Osteoblast (primary cell): ENCODE measurements at places on chromosomes 11 and 22. TPM values are rescaled to one million over a fixed set of nuclear protein-coding genes. Genes with fewer than 3 reads are reported as not detected.
A peak's percentile ranks its signal among the peaks of the same experiment; 100 is the strongest.

DNA sequence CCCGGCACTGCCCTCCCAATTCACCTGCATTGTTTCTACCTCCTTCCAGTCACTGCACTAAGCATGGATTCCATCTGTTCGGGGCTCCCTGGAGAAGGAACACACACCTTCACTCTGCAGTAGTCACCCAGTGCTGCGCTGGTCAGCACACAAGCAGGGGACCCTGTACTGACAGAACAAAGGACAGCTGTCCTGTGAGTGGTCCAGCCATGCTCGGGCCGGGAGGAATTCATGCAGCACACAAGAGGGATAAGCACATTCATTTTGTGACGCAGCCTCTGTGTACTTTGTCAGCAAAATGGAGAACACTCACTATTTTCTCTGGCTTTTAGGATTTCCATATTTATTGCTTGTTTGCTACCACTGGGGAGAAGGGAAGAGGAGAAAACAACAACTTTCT is 167.3 kb downstream of the NTM start:
- H3K36me3 ChIP-seq, result no peaks in the 10 kb centered on the region
- H3K27ac ChIP-seq, result no peak overlapping the region
- H3K27me3 ChIP-seq, result peaks cover 6% of the 10 kb centered on the region
- H3K4me1 ChIP-seq, result no peaks in the 10 kb centered on the region
- no peak overlapping the region for H3K4me3 ChIP-seq

GRCh38 chr11:79353706-79354105 is 87.1 kb downstream of the TENM4 start:
- DNase-seq, result no peak
- H3K4me3 ChIP-seq, result no peak overlapping the region
- no peak overlapping the region for H3K27ac ChIP-seq
- H3K36me3 ChIP-seq, result no peaks in the 10 kb centered on the region

DNA sequence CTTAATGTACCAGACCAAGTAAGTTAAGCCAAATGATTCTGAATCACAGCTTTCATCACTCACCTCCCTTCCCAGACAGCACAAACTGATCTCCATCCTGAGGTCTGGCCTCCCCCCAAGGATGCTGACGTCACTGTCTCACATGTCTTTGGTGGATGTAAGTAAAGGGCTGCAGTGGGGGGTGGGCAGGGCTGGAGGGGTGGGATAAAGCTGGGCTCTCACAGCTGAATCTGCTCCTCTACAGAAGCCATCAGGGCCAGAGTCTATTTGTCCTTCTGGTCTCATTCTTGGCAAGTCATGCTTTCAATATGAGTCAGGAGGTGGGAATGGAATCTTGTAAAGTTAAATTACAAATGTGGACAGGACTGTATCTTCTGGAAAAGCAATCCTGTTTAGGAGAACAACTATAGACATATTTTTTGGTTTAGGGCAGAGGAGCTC is 32.7 kb downstream of the P4HA3 start:
- peaks cover 46% of the 10 kb centered on the region for H3K4me1 ChIP-seq
- H3K4me3 ChIP-seq, result peak overlapping the region; percentile 35
- H3K36me3 ChIP-seq, result no peaks in the 10 kb centered on the region
- H3K27ac ChIP-seq, result peak overlapping the region; percentile 99
- H3K27me3 ChIP-seq, result no peaks in the 10 kb centered on the region
- peak; percentile 74 for DNase-seq

GRCh38 chr11:72985645-72986044 is 156.5 kb downstream of the FCHSD2 start:
- no peak overlapping the region for H3K4me3 ChIP-seq
- DNase-seq, result no peak
- H3K27me3 ChIP-seq, result no peaks in the 10 kb centered on the region

DNA sequence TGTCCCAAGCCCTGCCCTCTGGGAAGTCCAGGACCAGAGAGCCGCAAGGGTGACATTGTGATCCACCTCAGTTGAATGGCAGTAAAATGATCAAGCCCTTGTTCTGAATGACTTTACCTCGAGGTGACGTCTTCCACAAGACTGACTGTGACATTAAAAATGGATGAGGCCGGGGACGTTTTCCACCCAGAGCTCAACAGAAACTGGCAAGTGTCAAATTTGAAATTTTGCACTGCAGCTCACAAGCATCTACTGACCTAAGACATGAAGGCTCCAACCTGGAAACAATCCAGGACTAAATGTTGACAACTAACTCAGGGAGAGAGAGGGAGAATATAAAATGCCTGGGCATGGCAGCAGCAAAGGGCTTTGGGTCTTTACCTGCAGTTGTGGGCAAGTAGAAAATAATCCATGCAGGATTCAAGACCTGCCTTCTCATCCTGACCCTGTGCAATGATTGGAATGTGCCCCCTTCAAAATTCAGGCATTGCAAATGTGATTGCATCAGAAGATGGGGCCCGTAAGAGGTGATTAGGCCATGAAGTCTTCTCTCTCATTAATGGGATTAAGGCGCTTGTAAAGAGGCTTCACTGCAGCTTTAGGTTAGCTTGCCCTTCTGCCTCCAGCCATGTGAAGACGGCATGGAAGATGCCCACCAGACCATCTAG is 33.6 kb upstream of the CLMP start:
- H3K4me3 ChIP-seq, result no peak overlapping the region
- no peak for DNase-seq
- no peak overlapping the region for H3K27ac ChIP-seq
- no peaks in the 10 kb centered on the region for H3K36me3 ChIP-seq
- H3K4me1 ChIP-seq, result peaks cover 26% of the 10 kb centered on the region

DNA sequence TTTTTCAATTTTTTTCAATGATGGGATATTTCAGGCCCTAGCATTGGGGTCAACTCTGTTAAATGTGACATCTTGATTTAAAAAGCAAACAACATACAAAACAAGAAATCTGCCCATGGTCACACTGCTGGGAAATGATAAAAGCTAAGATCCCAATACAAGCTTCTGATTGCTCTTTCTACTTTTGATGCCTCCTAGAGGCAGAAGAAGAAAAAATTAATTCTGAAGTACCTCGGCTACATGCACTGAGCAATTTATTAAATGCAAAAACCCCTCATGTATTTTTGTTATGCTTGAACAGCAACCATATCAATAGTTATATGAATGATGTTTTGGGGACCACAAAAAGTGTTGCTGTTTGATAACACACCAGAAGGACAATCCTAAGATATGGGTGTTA is 342.1 kb upstream of the NARS2 start:
- no peak overlapping the region for H3K27ac ChIP-seq
- no peak for DNase-seq
- no peaks in the 10 kb centered on the region for H3K36me3 ChIP-seq
- no peak overlapping the region for H3K4me3 ChIP-seq

- no peaks in the 10 kb centered on the region for H3K36me3 ChIP-seq
- H3K4me1 ChIP-seq, result peaks cover 6% of the 10 kb centered on the region
- H3K4me3 ChIP-seq, result no peak overlapping the region
- peak; percentile 62 for DNase-seq
These were observed 14.0 kb upstream of the NRIP3 start for GRCh38 chr11:9017773-9018172.

GRCh38 chr22:42160251-42160650 is 29.6 kb upstream of the CYP2D6 start:
- peaks cover 3% of the 10 kb centered on the region for H3K36me3 ChIP-seq
- no peak overlapping the region for H3K4me3 ChIP-seq
- DNase-seq, result peak; percentile 54
- no peak overlapping the region for H3K27ac ChIP-seq
- H3K4me1 ChIP-seq, result no peaks in the 10 kb centered on the region
- no peaks in the 10 kb centered on the region for H3K27me3 ChIP-seq

DNA sequence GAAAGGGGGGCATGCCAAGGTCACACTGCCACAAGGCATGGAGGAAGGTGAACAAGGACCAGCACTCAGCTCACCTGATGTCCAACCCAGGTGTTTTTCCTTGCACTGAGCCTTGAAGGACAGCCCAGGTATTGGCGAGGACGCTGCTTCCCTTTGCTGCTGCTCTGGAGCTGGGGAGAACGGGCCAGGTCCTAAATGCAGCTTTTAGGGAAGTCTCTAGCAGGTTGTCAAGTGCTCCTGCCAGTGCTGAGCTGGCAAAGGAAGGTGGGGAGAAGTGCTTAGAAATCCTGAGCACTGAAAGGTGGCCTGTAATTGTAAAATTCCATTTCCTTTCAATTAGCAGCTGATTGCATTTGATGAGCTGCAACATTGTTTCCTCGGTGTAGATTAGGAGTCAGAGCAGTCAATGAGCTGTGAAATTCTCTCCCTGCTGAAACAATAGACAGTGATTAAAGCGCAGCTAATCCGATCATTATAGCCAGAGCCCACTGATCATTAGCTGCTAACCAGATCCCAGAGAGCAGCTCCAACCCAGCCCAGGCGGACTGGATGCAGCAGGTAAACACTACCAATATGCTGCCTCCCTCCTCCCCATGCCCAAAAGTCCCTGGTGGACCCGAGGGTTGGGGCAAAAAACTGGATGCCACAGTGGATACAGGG is 507.6 kb downstream of the INSC start:
- no peak for DNase-seq
- no peak overlapping the region for H3K4me3 ChIP-seq
- peaks cover 8% of the 10 kb centered on the region for H3K27me3 ChIP-seq
- no peaks in the 10 kb centered on the region for H3K36me3 ChIP-seq

Gene GGT5
- 7.2 and 16.2 TPM in 2 replicates for total RNA-seq

DNA sequence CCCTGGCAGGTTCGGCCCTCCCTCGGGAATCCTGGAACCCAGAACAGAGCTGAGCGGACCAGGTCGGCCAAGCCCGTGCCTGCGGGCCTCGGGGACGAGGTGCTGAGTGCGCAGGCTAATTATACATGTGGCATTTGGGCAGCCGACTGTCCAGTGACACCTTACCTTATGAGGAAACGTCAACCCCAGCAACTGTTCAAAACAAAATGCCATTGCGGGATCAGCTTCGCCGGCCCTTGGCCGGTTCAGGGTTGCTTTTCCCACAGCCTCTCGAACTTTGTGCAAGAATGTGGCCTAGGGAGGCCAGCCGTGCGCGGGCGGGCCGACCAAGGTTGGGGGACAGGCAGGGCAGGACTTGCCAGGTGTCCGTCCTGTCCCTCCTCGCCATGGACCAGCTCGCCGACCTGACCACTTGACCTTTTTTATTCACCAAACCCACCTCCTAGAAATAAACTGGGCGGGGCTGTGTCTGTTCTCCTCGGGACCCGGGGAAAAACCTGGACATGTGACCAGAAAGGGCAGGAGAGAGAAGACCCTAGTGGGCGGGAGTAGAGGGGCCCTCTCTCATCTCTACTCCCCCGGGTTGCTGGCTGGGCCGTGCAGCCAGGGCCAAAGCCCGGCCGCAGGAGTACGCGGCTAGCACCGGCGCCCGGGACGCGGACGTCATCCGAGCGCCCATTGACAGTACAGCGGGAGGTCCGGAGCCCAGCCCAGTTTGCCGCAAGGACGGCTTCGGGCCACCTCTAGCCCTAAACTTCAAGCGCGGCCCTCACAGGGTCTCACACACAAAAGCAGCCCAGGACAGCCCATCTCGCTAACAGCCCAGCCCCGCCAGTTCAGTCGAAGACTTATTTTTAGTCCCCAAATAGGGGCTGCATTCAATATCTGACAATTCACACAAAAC is 134.3 kb upstream of the C11orf58 start:
- peaks cover 40% of the 10 kb centered on the region for H3K27me3 ChIP-seq
- H3K4me3 ChIP-seq, result peak overlapping the region; percentile 79
- peak; percentile 91 for DNase-seq
- H3K27ac ChIP-seq, result peak overlapping the region; percentile 12
- peaks cover 10% of the 10 kb centered on the region for H3K4me1 ChIP-seq

GRCh38 chr11:123753110-123753509 is 1.2 kb downstream of the OR6X1 start:
- H3K27me3 ChIP-seq, result no peaks in the 10 kb centered on the region
- no peak overlapping the region for H3K27ac ChIP-seq
- H3K4me1 ChIP-seq, result no peaks in the 10 kb centered on the region
- no peak for DNase-seq
- no peak overlapping the region for H3K4me3 ChIP-seq

Gene MS4A7
- under 0.01 and 0.36 TPM in 2 replicates for total RNA-seq

DNA sequence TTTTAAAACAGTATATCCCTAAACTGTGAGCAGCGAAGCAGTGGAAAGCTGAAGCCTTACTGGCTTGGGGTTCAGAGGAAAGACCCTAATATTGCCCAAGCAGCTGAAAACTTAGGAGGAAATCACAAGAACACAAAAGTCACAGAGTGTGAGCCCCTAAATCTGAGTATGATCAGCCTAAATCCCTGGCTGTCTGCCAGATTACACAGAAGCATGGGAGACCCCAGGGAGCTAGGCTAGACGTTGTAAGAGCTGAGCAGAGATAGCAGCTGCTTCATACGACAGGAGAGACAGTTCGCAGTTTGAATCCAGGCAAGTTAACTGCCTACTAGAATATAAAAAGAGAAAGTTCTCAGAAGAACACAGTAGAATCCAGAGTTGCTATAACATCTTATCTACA is 81.2 kb downstream of the PACS1 start:
- DNase-seq, result no peak
- peaks cover 2% of the 10 kb centered on the region for H3K36me3 ChIP-seq
- no peaks in the 10 kb centered on the region for H3K4me1 ChIP-seq
- H3K27me3 ChIP-seq, result no peaks in the 10 kb centered on the region
- no peak overlapping the region for H3K27ac ChIP-seq

DNA sequence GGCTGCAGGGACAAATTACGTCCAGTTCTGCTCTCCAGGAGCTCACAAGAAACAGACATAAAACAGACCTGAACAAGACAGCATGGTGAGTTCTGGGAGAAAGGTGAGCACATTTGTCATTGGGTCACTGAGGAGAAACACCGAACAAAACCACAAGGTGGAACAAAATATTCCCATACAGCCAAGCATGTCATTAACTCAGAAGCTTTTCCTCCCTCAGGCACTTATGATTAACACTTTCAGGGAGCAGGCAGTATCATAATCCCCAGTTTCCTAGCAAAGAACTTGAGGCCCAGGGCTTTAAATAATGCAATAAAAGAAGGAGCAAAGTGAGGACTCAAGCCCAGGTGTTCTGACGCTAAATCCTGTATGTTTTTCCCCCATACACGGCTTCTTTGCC is 43.0 kb downstream of the P4HA3 start:
- no peak overlapping the region for H3K27ac ChIP-seq
- H3K4me3 ChIP-seq, result no peak overlapping the region
- H3K36me3 ChIP-seq, result no peaks in the 10 kb centered on the region
- H3K4me1 ChIP-seq, result peaks cover 25% of the 10 kb centered on the region
- no peaks in the 10 kb centered on the region for H3K27me3 ChIP-seq

Gene MUC5AC
- total RNA-seq, result not detected in 2 replicates

Gene CHST1
- total RNA-seq, result 1.1 and 1.5 TPM in 2 replicates

DNA sequence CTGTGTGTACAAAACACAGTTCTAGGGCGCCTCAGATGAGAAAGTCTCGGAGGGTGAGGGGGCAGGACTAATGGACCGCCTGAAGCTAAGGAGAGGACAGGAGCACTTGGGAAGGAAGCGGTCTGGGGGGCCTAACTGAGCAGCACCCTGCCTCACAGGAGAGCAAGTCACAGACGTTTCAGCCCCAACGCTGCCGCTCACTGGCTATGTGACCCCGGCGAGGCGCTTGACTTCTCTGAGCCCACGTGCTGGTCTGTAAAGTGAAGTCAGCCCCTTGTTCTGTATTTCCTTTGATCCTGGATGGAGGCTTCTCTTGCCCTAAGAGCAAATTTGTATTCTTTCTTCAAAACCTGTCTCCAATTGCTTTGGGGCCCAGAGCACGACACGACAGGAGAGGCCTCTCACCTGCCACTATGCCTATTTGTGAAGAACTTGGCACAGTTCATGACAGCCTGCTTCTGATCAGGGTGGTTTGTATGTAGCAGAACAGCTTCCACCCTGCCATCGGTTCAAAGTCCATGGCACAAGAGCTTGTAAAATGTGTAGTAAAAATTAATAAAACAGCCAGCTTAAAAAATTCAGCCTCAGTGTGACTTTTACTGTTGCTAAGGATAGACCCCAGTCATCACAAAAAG is 59.1 kb downstream of the WNT11 start:
- H3K4me1 ChIP-seq, result peaks cover 4% of the 10 kb centered on the region
- H3K36me3 ChIP-seq, result peaks cover 6% of the 10 kb centered on the region
- H3K27ac ChIP-seq, result no peak overlapping the region
- no peaks in the 10 kb centered on the region for H3K27me3 ChIP-seq
- H3K4me3 ChIP-seq, result no peak overlapping the region
